Cortex of kidney (tissue), 1 donor: ENCODE measurements at places on chromosomes 3 and 15.

GRCh38 chr3:122975163-122975923, 52.2 kb downstream of the SEMA5B start:
- DNase-seq, result no peak

GRCh38 chr3:52406231-52406661, 38.7 kb downstream of the SEMA3G start:
- no peak for DNase-seq

DNA sequence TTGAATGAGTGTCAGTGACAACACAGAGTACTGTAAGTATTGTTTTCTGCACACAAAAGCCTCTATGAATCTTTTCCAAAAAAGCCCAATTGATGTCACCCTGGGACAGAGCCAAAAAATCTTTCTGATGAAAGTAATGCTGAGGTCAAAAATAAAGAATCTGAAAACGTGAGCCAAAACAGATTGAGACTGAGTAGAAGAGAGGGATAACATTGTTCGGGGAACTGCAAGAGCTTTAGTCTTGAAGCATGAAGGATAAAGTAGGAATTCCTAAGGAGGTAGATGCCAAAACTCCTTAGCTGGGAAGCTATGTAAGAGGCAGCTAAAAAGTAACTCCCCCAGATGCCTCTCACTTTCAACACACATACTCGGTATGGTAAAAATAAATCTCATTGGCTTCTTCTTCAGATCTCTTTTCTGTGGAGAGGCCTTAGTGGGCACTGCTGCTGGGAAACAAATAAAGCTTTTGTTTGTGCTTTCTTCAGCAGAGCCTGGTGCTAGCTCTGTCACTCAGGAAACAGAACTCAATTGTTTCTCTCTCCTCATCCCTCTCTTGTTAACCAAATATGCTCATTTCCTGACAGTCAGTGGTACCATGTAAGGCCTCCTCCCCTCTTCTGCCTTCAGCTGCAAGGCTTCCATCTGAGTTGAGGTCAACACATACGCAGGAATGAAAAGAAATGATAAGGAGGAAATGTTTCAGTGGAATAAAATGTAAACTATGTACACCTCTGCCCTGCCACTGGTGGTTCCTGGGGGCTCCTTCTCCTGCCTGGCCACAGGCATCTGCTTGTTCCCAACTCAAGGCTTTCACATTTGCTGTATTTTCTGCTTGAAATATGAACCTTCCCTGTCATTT, 58.1 kb downstream of the CD200 start:
- DNase-seq, result no peak

- DNase-seq, result no peak
Measured at GRCh38 chr3:15241341-15241740, 35.3 kb downstream of the CAPN7 start.

DNA sequence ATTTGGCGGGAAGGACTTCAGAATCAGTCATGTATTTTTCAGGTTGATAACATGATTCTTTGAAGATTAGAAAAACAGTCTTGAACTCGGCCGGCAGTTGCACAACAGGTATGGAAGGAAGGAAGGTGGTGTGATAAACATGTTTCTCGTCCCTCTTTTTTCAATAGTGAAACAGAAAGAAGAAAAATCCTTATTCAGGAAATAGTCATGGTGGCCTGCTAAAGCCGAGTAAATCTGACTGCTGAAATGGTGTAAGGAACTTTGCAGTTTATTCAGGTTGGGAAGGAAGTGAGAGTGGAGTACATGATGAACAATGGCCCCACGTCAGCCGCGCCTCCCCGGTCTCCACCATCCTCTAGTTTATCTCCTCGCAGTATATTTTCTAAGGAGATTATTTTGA, 6.7 kb downstream of the RASGRP1 start:
- DNase-seq, result no peak

DNA sequence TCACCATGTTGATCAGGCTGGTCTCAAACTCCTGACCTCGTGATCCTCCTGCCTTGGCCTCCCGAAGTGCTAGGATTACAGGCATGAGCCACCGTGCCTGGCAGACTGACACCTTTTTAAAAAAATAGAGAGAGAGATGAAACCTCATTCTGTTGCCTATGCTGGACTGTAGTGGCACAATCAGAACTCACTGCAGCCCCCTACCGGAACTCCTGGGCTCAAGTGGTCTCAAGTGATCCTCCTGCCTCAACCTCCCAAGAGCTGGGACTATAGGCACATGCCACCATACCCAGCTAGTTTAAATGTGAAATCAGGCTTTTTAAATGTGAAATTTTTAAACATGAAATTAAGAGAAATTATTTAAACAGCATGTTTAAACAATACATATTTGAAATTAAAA, 265.2 kb upstream of the UBE2E1 start:
- no peak for DNase-seq
